ENCODE measurements at places on chromosomes 2 and 18. TPM values are rescaled to one million over a fixed set of nuclear protein-coding genes. Genes with fewer than 3 reads are reported as not detected.

The LYPD6 gene
- 9.7 TPM for total RNA-seq

The RAX gene
- total RNA-seq, result not detected

The RTP5 gene
- not detected for total RNA-seq

DNA sequence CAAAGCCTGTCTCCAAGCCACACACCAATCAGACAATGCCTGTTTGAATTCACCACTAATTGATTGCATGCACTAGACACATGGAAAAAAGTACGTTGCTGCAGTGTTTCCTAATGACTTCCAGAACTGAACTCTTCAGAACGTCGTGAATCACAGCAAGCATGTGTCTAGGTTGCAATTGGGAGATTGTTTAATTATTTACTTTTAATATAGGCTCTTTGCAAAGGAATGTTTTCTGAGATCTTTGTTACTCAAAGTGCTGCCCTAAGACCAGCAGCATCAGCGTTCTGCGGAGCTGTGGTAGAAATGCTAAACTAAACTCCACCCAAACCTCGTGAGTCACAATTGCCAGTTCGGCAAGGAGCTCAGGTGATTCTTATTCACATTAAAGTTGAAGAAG is 52.7 kb upstream of the CCDC68 start:
- no peaks in the 10 kb centered on the region for H3K27me3 ChIP-seq
- H3K36me3 ChIP-seq, result no peaks in the 10 kb centered on the region
- H3K4me3 ChIP-seq, result no peak overlapping the region

DNA sequence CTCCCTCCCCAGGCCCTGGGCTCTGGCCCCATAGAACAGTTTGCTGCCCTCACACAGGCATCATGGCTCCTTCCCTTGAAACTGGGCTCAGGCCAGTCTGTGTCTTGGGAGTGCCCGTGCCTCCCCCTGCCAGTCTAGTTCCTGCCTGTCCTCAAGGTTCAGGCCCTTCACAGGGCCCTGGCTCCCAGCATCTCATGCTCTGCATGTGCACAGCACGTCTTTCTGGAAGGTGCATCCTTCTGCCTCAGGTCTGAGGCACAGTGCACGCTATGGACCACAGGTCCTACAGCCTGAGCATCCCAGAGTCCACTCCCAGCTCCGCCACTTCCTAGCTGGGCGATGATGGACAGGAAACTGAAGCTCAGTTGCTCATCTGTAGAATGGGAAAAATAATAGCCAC is 35.6 kb upstream of the FOSL2 start:
- no peaks in the 10 kb centered on the region for H3K27me3 ChIP-seq
- peaks cover 53% of the 10 kb centered on the region for H3K4me1 ChIP-seq
- H3K4me3 ChIP-seq, result no peak overlapping the region
- no peak for DNase-seq

GRCh38 chr18:59876310-59876626 is 23.5 kb upstream of the PMAIP1 start:
- H3K36me3 ChIP-seq, result no peaks in the 10 kb centered on the region
- H3K4me1 ChIP-seq, result no peaks in the 10 kb centered on the region
- no peak for DNase-seq
- no peak overlapping the region for H3K4me3 ChIP-seq
- no peak overlapping the region for H3K27ac ChIP-seq

DNA sequence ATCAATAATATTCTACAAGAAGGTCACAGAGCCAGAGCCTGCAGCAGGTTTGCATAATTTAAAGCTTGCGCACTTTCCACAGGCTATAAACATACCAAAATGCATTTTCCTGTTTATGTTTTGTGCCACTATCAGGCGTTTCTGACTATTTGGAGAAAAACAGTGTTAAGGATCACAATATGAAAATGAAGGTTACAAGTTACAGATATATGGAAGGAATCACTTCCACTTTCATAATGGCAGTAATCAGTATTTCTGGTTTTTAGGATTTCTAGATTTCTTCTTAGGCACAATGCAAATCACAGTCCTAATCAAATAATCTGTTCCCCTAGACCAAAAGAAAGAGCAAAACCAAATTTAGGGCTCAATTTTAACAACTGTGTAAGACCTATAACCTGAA is 279.5 kb downstream of the NBAS start:
- peaks cover 15% of the 10 kb centered on the region for H3K36me3 ChIP-seq
- no peaks in the 10 kb centered on the region for H3K27me3 ChIP-seq
- H3K4me3 ChIP-seq, result no peak overlapping the region
- DNase-seq, result no peak
- H3K27ac ChIP-seq, result no peak overlapping the region

GRCh38 chr2:135557530-135557929 is 26.2 kb downstream of the R3HDM1 start:
- peak; percentile 2 for DNase-seq
- no peak overlapping the region for H3K27ac ChIP-seq
- no peaks in the 10 kb centered on the region for H3K36me3 ChIP-seq
- no peak overlapping the region for H3K4me3 ChIP-seq
- H3K27me3 ChIP-seq, result no peaks in the 10 kb centered on the region
- H3K4me1 ChIP-seq, result no peaks in the 10 kb centered on the region

DNA sequence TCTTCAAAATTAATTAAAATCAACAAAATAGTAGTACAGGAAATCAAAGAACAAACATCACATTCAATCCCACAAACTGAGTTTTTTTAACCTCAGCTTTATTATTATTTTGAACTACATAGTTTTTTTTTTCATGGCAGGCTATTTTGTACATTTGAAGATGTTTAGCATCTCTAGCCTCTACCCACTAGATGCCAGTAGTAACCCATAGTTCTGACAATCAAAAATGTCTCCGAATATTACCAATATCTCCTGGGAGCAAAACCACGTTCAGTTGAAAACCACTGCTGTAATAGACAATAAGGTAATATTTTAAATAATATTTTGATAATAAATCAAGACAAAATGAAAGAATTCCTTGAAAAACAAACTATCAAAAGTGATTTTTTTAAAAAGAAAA is 702.6 kb upstream of the LRRTM1 start:
- H3K27ac ChIP-seq, result no peak overlapping the region
- no peak overlapping the region for H3K4me3 ChIP-seq
- no peaks in the 10 kb centered on the region for H3K36me3 ChIP-seq
- DNase-seq, result no peak
- no peaks in the 10 kb centered on the region for H3K27me3 ChIP-seq

DNA sequence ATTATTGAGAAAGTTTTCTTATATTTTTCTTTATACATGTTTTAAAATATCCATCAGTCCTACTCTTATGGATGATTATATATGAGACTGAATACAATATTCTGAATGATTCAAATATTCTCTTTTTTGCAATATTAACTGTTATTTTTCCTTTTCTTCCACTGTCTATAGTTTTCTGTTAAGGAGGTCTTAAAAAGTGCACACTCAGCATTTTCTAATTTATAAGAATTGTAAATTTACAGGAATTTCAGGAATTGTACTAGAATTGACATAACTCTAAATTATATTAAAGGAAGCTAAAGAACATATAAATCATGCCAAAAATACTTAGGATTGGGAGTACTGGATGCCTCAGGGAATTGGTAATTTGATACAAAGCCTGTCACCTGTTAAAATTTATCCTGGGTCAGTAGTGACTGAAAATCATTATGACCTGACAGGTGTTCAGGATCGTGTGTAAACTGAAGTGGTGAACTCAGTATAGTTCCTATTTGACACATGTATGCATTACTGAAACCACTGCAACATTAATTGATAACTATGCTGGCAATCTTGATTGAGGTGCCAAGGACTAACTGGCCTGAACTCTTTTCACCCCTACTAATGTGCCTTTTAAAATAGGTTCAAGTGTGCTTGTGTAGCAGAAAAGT is 30.4 kb downstream of the MSTN start:
- no peak for DNase-seq
- no peak overlapping the region for H3K4me3 ChIP-seq
- no peaks in the 10 kb centered on the region for H3K36me3 ChIP-seq
- H3K4me1 ChIP-seq, result no peaks in the 10 kb centered on the region

DNA sequence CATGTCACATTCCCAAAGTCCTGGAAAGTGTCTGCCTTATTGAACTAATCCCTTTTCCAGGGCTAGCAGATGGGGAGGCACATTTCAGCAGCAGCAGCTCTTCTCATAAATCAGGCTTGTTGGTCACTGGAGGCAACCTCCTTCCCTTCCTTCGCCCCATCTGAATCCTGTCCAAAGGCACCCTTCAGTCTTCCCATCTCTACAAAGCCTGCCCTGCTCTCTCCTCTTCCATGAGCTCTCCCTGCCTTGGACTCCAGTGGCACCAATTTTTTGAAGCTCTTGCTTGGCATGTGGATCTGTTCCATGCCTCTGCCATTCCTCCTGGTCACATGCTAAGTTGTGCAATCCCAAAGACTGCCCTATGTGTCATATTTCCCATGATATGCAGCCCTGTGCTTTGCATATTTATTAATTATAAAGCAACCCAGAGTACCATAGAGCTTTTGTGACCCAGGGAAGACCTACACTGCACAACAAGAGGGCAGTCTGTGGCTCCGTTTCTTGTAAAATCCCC is 70.3 kb downstream of the ANTXR1 start:
- H3K27me3 ChIP-seq, result no peaks in the 10 kb centered on the region
- peak overlapping the region; percentile 63 for H3K27ac ChIP-seq
- peaks cover 30% of the 10 kb centered on the region for H3K4me1 ChIP-seq
- DNase-seq, result peak; percentile 51
- H3K36me3 ChIP-seq, result peaks cover under 1% of the 10 kb centered on the region

- no peaks in the 10 kb centered on the region for H3K27me3 ChIP-seq
- no peak overlapping the region for H3K27ac ChIP-seq
Measured at GRCh38 chr2:12126318-12126717, 379.9 kb downstream of the LPIN1 start.

- DNase-seq, result no peak
- H3K27ac ChIP-seq, result no peak overlapping the region
- no peaks in the 10 kb centered on the region for H3K36me3 ChIP-seq
- no peaks in the 10 kb centered on the region for H3K4me1 ChIP-seq
Measured at GRCh38 chr2:230696670-230697069, 16.0 kb upstream of the CAB39 start.

Data from stomach (tissue), 19 donors.